Lung (tissue), 17 donors: ENCODE measurements at places on chromosomes 1 and 21. TPM values are rescaled to one million over a fixed set of nuclear protein-coding genes. Genes with fewer than 3 reads are reported as not detected.

Gene SPRR4
- total RNA-seq: not detected

- DNase-seq: no peak
These were observed 81.5 kb downstream of the RRAGC start for GRCh38 chr1:38778051-38778450.

Gene TMEM59
- total RNA-seq: 372 TPM

GRCh38 chr1:156752843-156753482, 1.5 kb upstream of the HDGF start:
- peak; percentile 53 for DNase-seq

DNA sequence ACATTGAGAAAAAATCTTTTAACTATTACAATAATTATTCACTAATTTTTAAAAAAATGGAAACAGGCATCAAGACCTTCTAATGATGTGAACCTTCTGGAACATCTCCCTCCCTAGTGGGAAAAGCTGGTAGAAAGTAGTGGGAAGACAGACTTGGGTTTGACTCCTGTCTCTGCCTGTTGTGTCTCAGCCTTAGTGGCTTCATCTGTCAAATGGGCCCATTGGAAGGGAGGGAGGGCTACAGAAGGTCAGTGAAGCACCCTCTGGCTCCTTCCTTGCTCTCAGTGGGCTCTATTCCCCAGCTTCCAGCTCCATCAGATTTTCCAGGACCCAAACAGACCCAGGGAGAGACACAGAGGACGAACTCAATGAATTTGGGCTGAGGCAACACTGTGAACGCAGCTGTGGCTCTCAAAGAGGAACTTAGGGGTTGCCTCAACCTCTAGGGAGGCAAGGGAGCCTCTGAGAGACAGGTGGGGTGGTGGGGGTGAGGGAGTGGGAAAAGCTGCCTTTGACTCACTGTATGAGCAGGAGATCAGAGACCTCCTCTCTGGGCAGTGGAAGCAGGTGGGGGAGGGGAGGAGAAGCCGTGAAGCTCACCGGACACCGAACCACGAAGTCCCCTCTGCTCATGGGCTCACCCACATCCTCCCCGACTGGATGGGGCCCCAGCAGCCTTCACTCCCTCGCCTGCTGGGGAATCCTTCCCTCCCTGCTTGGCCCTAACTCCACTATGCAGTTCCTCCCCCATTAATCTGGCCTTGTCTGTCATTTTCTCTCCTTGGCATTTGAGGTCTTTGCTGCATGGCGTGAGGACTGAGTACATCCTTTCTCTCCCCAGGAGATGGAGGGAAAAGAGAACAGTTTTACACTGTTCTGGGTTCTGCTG, 4.5 kb downstream of the CNR2 start:
- DNase-seq: no peak

- no peak for DNase-seq
These were observed 7.7 kb downstream of the ARMH1 start for GRCh38 chr1:44681905-44682882.

Gene SELP
- total RNA-seq: 13.0 TPM

DNA sequence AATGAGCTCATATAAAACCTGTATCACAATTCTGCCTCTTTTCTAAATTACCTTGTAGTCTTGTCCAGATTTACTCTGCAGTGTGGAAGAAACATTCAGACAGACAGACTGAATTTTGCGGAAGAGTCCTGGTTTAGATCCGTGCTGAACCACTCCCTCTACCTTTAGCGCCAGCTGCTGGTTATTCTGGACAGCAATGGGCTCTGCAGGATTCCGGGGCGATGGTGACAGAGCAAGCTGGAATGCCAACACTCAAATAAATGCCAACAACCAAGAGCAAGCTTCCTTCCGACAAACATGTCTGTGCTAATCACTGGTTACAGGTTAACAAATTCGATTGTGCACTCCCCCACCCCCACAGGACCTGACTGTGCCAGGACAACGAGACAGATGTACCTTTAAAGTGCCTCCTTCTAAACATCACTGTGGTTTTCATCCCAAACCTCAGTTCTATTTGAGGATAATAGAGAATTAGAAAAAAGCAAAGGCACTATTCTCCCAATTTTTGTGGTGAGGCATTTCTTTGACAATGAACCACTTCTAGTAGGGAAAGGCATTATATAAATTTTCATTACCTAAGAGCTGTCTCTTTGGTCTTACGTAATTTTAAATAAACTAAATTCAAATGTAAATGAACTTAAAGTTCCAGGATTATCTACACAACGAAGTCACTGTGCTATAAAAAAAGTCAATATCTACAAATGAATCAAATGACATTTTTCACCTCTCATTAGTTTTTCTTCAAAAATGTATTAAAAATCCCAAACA, 90.4 kb downstream of the INTS7 start:
- peak; percentile 22 for DNase-seq

GRCh38 chr1:56216218-56216617, 363.1 kb downstream of the PLPP3 start:
- no peak for DNase-seq

DNA sequence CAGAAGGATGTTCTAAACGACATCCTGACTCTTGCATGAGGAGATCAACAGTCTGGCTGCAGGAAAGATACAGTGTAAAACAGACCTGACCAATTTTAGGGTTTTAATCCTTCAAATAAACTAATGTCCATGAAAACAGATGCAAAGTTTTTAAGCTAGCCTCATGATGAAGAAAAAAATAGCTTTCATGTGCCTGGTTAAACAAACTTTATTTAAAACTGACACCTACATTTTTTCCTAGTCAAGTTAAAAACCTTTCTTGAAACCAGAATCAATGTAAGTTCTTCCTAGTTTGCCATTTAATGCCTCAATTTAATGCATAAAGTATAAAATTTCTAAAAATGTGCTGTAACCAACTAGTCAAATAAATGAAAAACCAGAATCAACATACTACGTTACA, 2.9 kb downstream of the WDR26 start:
- no peak for DNase-seq

DNA sequence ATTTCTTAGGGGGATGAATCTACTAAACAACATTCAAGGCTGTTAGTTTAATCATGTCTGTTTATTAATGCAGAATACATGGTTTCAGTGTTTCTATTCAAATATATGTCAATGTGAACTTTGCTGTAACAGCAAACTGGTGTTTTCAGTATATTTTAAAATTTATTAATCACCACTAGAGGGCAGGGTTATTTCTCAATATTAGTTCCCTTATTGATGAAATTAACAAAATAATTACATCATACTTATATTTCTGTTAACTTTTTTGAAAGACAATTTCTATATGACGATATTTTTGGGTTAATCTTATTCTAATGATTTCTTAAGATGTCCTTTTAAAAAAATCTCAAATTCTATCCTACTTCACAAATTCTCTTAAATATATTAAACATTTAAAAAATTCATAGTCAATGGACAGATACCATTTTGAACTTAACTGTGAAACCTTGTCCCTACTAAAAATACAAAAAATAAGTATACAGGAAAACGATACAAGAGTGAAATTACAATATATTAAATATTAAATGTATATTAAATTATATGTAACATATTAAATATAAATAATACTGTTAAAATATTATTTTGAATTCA, 1034.1 kb upstream of the PRMT6 start:
- DNase-seq: peak; percentile 29

GRCh38 chr1:118104951-118105350, 80.1 kb downstream of the SPAG17 start:
- no peak for DNase-seq

Gene CLDN8
- 3.1 TPM for total RNA-seq

Gene RASAL2
- 34.8 TPM for total RNA-seq

Gene RHOU
- total RNA-seq: 40.1 TPM

Gene AMIGO1
- total RNA-seq: 6.3 TPM

GRCh38 chr1:39255222-39255621, 50.7 kb downstream of the MACF1 start:
- DNase-seq: peak; percentile 57

Gene FLG2
- total RNA-seq: not detected

Gene C1QC
- 41.3 TPM for total RNA-seq

DNA sequence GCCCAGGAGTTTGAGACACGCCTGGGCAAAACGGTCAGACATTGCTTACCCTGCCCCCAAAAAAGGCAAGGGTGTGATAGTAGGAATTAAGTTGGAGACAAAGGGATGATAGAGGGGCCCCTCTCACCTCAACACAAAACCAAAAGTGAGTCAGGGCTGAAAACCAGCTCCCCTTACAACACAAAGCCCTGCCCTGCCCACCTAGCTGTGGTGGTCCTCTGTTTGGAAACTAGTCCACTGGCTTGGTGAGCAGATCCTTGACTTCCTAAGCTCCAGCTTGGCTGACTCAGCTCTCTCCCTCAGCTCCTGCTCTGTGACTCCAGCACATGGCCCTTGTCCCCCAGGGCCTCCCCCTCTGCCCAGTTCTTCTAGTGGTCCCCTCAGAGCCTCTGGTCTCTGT, 603.8 kb downstream of the PTPRC start:
- no peak for DNase-seq

DNA sequence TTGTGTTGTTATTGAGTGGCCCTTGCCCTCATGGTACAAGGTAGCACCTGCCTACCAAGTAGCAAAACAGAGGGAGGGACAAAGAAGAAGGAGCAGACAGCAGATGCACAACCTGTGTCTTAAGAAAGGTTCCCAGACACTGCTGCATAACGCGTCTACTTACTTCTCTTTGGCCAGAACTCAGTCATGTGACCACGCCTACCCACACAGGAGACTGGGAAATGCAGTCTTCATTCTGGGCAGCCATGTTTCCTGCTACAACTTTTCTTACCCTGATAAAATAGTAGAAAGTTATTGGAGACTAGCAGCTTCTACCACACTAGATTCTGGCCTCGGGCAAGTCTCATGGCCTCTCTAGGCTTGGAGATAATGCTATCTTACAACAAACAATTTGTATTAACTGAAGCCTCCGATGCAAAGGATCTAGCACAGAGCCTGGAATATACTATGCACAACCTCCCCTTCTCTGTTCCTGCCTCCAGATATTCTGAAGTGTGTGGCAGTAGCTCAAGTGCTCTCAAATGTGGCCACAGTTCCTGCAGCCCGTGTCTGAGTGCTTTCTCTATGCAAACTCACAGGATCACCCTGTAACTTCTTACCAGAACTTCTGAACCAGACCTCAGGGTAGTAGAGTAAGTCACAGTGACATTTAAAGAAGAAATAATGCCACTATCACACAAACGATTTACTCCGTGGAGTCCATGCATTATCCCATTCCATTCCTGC, 34.1 kb upstream of the BTG2 start:
- DNase-seq: peak; percentile 82

DNA sequence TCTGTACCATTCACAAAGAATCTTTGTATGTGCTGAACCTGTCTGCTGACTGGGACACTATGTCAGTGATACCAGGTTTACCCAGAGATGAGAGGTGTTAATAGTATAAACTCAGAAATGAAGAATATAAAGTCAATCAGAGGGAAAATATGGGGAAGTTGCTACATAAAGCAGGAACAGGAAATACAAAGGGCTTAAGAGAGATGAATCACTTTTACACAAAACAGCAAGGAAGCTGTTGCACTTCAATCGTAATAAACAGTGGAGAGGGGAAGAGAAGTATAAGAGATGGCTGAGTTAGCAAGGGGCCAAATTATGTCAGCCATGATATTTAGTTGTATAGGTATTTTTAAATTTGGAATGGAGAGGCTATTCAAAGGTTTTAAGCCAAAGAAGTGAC, 890.2 kb upstream of the NCAM2 start:
- DNase-seq: no peak

Gene GGPS1
- 27.0 TPM for total RNA-seq

Gene S100A4
- total RNA-seq: 665 TPM

- DNase-seq: no peak
These were observed 23.6 kb downstream of the ARMH1 start for GRCh38 chr1:44698138-44698537.

DNA sequence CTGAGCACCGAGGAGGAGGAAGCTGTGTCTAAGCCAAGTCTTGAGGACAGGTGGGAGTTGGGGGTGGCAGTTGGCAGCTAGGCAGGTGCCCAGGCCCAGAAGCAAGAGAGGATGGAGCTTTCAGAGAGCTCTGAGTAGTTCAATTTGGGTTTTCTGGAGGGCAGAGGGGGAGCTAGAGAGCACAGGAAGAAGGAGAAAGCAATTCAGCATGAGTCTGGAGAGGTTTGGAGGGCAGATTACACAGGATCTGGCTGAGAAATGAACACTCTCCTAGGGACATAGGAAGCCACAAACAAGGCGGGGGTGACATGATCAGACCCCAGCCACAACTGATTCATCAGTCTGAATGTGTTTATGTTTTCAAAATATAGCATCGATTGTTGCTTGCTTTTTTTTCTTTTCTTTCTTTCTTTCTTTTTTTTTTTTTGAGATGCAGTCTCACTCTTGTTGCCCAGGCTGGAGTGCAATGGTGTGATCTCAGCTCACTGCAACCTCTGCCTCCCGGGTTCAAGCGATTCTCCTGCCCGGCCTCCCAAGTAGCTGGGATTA, 23.8 kb downstream of the PTPRF start:
- DNase-seq: peak; percentile 51

DNA sequence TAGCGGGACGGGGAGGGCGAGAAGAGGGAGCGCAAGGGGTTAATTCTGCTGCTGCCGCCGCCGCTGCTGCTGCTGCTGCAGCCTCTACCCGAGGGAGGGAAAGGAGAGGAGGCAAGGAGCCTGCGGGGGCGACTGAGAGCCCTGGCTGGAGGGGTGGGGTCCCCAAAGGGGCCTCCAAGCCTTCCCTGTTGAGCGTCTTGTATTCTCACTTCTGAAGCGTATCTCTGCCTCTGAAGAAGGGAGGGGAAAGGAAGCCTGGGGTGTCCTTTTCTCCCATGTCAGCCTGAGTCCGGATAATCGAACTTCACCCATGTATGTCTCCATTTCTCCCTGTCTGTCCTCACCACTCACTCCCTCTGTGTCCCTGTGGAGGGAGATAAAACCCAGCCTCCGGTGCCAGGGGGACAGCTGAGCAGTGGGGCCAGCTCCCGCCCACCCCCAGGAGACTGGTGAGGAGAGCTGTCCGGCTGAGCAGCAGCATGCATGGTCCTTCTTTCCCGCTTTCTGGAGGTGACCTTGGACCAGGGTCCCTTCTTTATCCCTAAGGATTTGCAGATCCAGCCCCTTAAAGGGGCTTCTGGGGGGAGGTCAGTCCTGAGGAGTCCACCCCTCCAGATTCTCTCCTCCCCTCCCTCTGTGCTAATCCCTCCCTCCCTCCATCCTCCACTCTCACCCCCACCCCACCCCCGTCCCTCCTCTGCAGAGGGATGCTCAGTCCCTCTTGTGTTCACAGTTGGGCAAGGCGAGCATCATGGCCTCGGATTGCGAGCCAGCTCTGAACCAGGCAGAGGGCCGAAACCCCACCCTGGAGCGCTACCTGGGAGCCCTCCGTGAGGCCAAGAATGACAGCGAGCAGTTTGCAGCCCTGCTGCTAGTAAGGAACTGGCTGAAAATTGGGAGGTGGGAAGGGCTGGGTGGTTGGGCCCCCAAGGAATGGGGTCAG, 1.0 kb downstream of the NCDN start:
- DNase-seq: peak; percentile 43
